ENCODE measurements at places on chromosomes 1 and 21.
A peak's percentile ranks its signal among the peaks of the same experiment; 100 is the strongest.

GRCh38 chr1:229693129-229693900 is 67.3 kb downstream of the URB2 start:
- peak; percentile 91 for DNase-seq

DNA sequence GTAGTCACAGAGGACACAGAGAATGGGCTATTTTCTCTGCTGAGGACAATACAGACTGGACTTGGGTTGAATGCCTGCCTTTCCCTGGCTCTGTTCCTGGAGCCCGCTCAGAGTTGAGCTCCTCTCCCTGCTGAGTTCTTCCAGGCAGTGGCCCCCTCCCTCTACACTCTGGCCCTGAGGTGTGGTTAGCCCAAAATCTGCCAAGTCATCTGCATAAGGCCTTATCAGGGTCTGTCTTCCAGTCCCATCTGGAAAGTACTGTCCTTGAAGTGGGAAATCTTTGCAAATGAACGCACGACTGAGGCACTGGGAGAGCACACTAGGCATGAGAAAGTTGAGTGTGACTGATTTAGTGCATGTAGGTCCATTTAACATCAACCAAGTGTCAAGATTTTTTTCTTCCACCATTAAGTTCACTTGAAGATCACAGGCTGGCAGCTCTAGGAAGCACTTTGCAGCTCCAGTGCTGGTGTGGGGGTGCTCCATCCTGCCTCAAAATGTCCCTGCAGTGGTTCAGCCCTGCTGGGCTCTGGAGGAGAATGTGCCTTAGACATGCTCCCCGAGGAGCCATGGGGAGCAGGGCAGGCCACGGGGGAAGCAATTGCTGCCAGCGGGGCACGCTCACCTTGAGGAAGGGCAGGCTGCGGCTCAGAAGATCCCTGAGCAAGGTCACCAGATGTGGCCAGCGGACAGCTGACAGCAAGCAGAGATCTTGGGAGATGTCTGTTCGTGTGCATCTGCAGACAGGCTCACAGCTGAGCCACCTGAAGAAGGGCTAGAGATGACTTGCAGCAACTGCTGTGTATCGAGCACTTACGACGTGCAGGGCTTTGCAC is 41.5 kb downstream of the IER5 start:
- peak; percentile 71 for DNase-seq

DNA sequence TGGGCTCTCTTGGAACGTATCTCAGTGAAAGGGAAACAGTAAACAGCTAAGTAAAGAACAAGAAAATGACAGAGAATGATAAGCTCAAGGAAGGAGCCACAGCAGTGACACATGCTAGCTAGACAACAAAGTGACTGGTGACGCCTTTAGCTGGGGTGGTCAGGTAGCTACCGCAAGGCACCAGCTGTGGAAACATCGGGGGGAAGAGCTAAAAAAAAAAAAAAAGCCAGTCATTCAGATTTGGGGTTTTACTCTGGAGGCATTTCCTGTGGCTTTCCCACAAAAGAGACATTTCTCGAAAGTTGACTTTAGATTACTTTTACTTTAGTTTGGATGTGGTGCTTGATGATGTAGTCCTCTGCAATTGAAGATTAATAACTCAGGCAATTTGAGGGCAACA is 2.1 kb downstream of the FHAD1 start:
- DNase-seq, result no peak

- no peak for DNase-seq
These were observed 47.7 kb downstream of the CDCP2 start for GRCh38 chr1:54105080-54105479.

GRCh38 chr1:56811331-56811730 is 7.9 kb downstream of the FYB2 start:
- no peak for DNase-seq

- no peak for DNase-seq
These were observed 231.7 kb downstream of the PAPPA2 start for GRCh38 chr1:176694713-176695112.

DNA sequence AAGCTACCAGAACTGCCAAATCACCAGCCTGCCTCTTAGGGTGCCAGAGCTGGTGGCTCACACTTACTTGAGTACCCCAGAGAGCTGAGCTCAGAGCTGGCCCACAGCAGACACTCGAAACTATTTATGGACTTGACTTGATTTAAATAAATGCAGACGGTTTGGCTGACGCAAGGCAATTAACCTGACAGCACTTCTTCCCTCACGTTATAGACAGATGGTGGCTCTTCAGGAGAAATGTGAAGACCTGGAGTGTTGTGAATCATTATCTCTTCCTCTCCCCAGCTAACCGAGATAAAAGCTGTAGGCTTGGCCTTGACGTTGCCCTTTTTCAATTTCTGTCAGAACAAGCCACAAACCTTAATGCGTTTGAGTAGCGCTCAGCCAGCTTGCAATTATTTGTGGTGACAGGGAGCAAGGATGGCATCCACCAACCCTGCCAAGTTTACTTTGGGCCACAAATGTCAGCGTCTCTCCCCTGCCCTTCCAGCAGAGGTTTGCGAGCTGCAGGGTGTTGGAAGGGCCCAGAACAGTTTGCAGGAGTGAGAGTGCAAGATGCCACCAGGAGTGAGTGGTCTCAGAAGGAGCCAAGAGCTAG is 34.0 kb upstream of the BCAR3 start:
- DNase-seq, result no peak

DNA sequence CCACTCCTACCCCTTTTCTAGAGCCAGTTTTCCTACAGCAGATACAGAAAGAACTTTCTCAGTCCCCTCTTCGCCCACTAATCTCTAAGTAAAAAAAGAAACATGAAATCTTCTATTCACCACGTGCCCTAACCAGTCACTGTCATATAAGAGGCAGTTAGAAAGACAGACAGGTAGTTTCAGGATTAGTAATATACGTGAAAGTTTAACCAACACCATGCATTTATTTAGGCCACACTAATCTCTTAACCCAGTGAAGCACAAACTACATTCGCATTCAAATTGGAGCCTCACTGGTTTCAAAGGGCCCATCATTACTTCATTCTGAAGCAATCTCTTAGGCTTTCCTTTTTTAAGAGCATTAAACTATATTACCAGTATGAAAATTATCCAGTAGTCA is 10.1 kb downstream of the GPATCH2 start:
- DNase-seq, result no peak

GRCh38 chr1:42168763-42169162 is 4.2 kb upstream of the GUCA2A start:
- DNase-seq, result no peak

- DNase-seq, result no peak
These were observed 18.1 kb upstream of the TSPEAR start for GRCh38 chr21:44729336-44730027.

- no peak for DNase-seq
These were observed 31.4 kb upstream of the LYST start for GRCh38 chr1:235898126-235898525.

- no peak for DNase-seq
These were observed 40.6 kb downstream of the KCNA2 start for GRCh38 chr1:110565565-110565964.

DNA sequence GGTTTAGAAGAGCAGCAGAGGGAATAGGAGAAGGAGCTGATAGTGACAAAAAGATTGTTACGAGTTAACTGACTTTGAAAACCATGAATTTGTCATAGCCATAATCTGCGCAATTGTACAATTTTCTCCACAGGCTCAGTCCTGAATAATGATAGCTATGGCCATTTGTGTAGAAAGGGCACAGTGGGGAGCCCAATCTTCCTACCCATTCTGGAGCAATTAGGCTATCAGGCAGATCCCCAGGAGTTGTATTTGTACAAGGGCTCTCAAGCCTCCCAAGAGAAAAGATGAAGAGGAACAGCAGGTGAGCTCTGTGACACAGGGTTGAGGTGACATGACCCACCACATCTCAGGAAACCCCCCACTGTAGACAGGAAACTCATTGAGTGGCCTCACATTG is 42.1 kb upstream of the SAMD13 start:
- DNase-seq, result no peak

DNA sequence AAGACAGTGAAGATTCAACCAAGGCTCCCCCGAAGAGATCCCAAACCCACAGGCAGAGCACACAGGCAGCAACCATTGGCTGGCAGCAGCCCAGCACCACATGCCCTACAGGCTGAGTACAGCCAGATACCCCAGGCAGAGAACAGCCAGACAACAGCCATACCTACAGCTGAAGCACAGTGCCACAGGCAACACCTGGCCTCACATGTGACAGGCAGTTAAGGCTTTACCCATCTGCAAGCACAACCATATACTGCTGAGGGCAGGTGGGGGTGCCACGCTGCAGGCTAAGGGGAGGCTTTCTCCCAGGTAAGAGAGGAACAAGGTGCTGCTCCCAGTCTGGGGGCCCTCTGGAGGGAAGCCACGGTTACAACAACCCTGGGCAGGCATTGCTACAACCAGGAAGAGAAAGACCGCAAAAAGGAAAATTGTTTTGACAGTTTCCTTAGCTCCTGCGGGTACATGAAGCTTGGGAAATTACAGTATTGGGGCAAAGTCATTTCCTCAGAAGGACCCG is 12.3 kb downstream of the CHIT1 start:
- peak; percentile 20 for DNase-seq

GRCh38 chr1:168792142-168792541 is 63.1 kb upstream of the DPT start:
- no peak for DNase-seq

DNA sequence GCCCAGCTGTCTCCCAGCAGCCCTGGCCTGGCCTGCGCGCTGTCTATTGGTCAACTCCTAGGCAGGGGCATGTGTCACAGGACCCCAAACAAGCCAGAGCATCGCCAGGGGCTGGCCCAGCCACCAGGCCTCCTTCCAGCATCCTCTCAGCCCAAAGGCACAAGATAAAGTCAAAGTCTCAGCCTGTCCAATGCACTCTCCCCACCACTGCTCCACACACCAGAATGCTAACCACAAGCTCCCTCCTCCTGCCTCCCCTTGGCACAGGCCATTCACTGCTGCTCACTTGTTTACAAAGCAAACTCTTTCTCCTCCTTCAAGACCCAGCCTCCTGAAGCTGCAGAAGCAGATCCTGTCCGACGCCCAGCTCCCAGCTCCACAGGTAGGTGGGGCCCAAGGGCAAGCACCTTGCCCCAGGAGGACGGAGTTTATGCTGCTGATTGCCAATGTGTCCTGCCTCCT is 133.4 kb downstream of the DMRTB1 start:
- no peak for DNase-seq

GRCh38 chr21:25298512-25299491 is 308.5 kb downstream of the MRPL39 start:
- DNase-seq, result peak; percentile 12

GRCh38 chr1:155321639-155322503 is 1.2 kb downstream of the RUSC1 start:
- no peak for DNase-seq

GRCh38 chr21:39489380-39489924 is 37.7 kb downstream of the SH3BGR start:
- peak; percentile 33 for DNase-seq

Data from NAMALWA (cell line).